ENCODE measurements at places on chromosomes 5 and 9.
A peak's percentile ranks its signal among the peaks of the same experiment; 100 is the strongest.

- DNase-seq = no peak
Observed at GRCh38 chr9:75992482-75993206, 102.2 kb downstream of the PCSK5 start.

DNA sequence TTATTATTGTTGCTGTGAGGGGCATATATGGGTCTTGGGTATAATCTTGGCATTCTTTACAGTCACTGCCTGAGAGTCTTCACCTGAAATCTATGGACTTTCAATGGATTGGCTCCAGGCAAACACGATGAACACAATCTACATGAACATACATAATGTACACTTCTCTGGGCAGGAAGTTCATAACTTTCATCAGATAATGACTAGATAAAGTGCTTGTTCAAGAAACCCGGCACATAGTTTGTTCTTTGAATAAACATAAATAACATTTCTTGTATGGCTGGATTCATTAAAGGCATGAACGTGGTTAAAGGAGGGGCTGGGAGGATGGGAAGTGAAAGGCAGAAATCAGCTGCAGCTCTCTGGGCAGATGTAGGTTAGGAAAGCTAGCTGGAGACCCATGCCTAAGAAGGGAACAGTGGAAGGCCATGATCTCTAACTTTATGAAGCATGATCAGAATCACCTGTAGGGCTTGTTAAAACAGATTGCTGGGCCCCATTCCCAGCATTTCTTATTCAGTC lies 306.9 kb upstream of the EFNA5 start:
- DNase-seq = no peak

DNA sequence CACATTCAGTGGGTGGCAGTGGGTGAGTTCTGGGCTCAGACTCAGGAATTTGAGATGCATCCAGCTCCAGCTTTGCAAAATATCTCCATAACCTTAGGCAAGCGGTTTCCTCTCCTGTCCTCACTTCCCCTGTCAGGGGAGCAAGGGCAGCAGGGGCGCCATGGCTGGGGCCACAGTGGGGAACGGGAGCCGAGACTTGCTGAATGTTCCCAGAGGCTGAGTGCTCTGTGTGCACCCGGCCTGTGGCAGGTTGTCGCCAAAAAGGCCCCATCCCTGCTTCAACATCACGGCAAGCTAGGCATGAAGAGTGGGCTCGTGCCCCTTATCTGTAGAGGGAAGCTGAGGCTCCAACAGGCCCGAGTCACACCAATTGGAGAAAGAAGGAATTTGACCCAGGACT lies 268.8 kb downstream of the NSG2 start:
- DNase-seq = no peak

GRCh38 chr5:20615888-20616563 lies 628.0 kb upstream of the CDH18 start:
- no peak for DNase-seq

DNA sequence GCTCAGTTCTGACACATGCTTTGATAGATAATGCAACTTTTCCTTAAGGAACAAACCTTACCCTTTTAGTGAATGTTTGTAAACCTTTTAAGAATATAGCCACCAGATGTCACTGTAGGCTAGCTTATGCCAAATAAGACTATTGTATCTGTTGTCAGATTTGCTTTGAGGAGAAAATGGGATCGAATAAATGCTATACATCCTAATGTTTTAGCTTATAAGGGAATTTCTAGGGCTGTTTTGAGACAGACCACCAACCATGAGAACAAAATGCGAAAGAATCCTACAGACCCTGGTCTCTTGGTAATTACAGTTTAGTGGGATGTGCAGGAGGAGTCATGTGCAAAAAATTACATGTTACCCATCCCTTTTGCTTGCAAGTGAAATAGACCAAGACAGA lies 127.6 kb upstream of the NMUR2 start:
- DNase-seq = peak; percentile 32

- DNase-seq = no peak
Observed at GRCh38 chr9:91690540-91691249, 259.3 kb downstream of the ROR2 start.

- no peak for DNase-seq
Observed at GRCh38 chr5:95843733-95844223, 21.3 kb upstream of the GLRX start.

DNA sequence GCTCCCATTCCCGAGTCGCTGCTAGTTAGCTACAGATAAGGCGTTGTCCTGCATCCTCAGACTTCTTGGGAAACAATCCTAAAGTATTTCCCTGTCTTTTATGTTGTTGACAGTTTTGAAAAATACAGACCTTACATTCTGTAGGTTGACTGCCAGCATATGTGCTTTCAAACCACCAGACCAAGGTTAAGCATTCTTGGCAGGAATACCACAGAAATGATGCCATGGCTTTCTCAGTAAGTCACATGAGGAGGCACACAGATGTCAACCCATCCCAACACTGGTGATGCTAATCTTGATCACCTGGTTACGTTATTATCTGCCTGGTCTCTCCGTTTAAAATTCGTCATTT lies 871 bp downstream of the GLE1 start:
- no peak for DNase-seq

DNA sequence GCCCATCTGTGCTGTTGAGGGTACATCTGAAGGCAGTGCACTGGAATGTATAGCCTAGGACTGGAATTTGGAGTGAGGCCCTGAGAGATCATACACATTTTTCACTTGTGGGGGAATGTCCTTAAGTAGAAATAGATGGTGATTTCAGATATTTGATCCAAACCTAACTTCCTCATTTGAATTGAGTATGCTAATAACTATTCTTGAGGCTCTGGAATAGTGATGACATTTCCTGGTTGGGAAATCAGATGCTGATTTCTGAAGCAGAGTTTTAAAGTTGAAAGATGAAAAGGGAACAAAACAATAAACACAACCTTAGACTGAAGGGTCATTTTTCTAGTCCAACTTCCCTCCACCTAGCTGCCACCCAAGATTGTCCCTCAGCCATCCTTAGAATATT lies 163.0 kb upstream of the CCDC152 start:
- DNase-seq = no peak

- DNase-seq = no peak
Observed at GRCh38 chr9:6301858-6302257, 26.3 kb upstream of the TPD52L3 start.

DNA sequence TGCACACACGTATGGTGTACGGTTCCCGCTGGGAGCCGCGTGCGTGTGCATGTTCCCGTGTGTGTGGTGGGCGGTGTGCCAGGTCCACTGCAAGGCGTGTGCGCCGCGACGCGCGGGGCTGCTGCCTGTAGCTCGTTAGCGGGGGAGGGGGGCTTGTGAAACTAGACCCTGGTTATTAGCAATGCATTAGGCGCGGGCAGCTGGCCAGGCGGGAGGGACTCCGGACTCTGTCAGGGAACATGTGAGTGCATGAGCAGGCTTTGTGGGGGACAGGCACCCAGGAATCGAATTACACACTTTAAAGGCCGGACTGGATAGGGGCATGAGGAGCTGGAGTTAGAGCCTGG lies 32.2 kb upstream of the ENHO start:
- DNase-seq = no peak

- no peak for DNase-seq
Observed at GRCh38 chr5:178551059-178551458, 39.1 kb downstream of the COL23A1 start.

DNA sequence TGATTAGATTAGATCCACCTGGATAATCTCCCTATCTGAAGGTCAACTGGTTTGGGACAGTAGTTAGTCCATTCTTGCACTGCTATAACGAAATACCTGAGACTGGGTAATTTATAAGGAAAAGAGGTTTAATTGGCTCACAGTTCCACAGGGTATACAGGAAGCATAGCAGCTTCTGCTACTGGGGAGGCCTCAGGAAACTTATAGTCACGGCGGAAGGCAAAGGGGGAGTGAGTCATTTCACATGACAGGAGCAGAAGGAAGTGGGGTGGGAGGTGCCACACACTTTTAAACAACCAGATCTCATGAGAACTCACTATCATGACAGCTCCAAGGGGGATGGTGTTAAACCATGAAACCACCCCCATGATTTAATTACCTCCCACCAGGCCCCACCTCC lies 9.9 kb downstream of the C9orf40 start:
- DNase-seq = no peak

DNA sequence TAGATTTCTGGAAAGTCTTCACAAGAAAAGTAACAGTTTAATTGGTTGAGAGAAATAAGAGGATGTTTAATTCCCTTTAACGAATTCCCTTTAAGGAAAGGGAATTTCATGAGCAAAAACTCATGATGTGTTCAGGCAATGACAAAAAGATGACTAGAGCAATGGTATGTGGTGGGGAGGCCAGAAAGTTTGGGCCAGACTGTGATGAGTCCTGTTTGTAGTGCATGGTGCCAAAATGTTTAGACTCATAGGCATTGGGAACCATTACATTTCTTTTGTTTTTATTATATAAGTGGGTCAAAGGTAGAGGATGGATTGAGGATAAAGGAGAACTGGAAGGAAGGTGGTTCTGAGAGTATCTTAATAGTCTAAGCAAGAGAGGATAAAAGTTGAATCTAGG lies 10.9 kb downstream of the CNTRL start:
- DNase-seq = no peak

GRCh38 chr5:135092476-135092875 lies 58.4 kb upstream of the PITX1 start:
- DNase-seq = no peak

DNA sequence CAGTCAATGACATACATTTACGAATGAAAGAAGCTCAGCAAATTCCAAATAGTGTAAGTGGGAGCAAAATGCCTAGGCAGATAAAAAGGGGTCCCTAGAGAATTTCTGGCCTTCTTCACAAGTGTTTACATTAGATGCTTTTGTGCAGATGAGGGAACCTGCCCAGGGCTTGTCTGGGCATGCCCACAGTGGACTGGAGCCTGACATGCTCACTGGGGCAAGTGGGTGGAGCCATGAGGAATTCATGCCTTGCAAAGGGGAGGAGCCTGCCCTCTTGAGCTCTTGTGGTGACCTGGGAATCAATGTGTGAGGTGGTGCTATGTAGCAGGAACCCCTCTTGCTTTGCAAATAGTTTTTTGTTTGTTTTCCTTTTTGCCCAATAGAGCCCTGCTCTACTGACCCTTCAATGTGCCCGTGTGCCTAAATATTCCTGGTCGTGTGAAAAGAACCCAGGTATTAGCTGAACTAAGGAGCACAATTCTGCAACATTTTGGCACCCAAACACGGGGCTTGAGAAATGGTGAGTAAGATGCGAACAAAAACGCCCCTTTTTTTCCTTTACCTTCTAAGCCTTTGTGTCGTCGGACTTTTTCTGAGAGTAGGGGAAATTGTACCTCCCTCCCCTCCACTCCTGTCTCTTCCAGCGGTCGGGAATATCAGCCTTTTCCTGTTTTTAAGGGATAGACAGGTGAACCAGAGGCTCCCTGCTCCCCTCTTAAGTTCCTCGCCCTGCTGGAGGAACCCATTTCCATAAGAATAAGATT lies 433.8 kb upstream of the CDH9 start:
- DNase-seq = no peak

- DNase-seq = no peak
Observed at GRCh38 chr5:89929834-89930233, 479.7 kb downstream of the CETN3 start.

DNA sequence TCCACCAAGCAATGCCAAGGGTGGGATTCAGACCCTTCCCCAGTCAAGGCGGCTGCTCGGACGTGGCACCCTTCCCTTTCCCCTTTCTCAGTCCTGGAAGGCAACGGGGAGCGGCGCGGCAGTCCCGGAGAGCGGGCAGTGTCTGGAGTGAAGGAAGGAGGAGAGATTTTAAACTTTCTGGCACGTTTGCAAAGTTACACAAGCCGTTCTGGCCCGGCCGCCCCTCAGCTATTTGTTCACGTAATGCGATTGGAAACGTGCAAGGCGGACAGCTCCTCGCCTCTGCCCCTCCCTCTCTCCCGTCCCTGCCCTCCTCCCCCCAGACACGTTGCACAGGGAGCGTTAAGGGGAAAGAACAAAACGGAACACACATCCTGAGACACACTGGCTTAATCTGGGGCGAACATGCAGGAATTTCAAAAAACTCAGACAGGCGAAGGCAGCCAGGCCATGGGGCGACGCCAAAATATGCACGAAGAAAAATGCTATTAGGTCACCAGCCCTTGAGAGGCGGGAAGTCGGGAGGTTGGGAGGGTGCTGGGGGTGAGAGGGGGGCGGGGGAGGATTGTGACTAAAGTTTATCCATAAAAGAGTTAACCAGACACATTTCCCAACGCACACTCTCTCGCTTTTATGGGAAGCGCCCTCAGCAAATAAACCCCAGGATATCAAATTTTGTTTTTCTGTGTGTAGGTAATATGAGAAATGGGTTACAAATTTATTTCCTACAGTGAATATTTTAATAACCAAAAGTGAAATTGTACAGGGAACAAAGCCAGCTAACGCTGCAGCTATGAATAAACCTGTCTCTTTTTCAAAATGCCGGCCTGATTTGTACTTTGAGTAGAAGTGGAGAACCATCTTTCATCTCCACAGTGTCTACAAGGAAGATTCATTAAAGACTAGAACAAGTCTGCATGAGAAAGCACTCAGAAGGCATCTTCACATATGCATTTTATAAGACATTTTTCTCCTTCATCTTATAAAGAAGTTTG lies at the start of gene LOX:
TSS of gene LOX (minus strand) at position 144 of the 995 bp plus-strand sequence. CDS start 274 bp downstream, outside the sequence.
- DNase-seq = no peak

- no peak for DNase-seq
Observed at GRCh38 chr5:93403141-93403928, 177.7 kb downstream of the NR2F1-AS1 start.
